CD8-positive, alpha-beta memory T cell (primary cell): ENCODE measurements at places on chromosomes 16 and 17. TPM values are rescaled to one million over a fixed set of nuclear protein-coding genes. Genes with fewer than 3 reads are reported as not detected.

The NACA2 gene
- not detected for polyA plus RNA-seq

The ITGB4 gene
- polyA plus RNA-seq: 1.5 TPM

The CMTM1 gene
- polyA plus RNA-seq: 1.2 TPM

The EVPL gene
- polyA plus RNA-seq: not detected

- no peak for DNase-seq
Measured at GRCh38 chr17:43463241-43463640, 20.5 kb upstream of the DHX8 start.

DNA sequence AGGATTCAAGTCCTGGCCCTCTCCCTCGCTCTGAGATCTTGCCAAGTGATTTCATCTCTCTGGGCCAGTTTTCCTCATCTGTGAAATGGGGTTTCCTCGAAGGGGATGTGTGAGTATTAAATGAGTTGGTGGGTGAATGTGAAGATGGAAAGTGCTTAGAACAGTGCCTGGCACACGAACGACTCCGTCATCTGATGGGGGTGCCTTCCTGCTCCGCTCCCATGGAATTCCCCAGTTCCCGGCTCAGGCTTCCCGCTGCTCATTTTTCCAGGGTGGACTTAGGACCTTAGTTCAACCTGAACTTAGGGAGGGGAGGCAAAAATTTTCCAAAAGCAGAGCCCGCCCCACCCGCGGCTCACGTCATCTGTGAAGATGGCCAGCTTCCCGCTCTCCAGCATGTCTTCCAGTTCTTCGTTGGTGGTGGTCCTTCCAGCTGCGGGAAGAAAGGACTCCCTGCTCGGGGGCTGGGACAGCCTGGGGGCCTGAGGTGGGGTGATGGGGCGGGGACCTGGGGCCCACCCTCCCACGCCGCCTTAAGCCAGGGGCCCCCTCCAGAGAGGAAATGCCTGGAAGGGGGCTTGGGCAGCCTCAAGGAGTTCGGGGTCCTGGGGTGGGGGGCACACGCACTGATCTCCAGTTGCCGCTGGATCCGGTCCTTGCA lies 11.4 kb downstream of the HSD3B7 start:
- DNase-seq: no peak
